ENCODE measurements at places on chromosomes 2 and 18. TPM values are rescaled to one million over a fixed set of nuclear protein-coding genes. Genes with fewer than 3 reads are reported as not detected.

GRCh38 chr2:38866773-38867443 lies 8.8 kb downstream of the DHX57 start:
- DNase-seq, result no peak

DNA sequence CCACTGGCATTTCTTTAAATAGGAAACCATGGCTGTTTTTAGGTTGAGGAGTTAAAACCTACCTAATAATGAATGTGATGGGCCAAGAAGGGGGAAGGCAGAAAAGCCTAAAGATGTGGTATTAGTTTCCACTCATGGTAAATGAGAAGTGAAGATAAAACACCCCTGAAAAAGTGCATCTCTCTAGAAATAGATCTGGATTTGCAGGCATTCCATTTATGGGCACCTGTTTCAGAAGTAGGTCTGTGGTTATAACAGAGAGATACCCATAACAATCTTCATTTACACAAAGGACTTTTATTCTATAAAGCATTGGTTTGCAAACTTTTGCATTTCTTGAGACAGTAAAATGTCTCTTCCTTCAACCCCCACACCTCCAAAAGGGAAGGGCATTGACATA lies 62.1 kb downstream of the PRKCE start:
- no peak for DNase-seq

DNA sequence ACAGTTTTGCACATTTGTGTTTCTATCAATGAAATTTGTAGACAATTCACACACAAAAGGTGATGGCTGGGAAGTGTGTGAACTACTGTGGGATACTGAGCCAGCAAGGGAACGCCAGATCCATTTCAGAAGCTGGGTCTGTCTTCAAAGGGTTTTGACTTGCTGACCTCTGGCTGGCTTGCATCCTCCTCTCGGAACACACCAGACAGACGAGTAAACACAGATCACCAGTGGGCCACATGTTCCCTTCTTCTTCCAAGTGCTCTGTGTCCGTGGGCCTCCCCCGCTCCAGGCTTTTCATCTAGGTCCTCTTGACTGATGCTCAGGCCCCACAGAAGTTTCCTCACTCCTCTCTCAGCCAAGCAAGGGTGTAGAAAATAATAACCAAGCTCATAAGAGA lies 122.2 kb upstream of the OSR1 start:
- no peak for DNase-seq

- no peak for DNase-seq
Measured at GRCh38 chr2:161384864-161385263, 31.2 kb upstream of the TBR1 start.

The IL36B gene
- total RNA-seq, result not detected

The RAD51AP2 gene
- not detected for total RNA-seq
